ENCODE measurements at places on chromosomes 2 and 18.

GRCh38 chr2:113283704-113284284, 5.1 kb upstream of the PAX8 start:
- peak; percentile 98 for ATAC-seq

DNA sequence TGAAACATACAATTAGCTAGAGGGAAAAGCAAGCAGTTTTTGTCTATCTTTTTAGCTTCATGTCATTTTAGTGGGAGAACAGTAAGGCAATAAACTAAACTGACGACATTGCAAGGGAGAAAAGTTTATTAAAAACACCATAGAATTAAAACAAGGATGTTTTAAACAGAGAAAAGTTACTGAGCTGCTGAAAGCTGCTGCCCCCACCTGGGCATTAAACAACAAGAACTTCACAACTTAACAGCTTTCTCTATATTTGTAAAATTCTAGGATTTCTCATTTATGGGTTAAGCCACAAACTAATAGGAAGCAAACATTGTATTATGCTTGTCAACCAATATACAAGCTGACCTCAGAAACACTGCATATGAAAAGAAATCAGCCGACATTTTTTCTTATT, 289.2 kb downstream of the ERBB4 start:
- no peak for ATAC-seq

- no peak for ATAC-seq
Measured at GRCh38 chr2:233837694-233838229, 16.6 kb downstream of the HJURP start.

GRCh38 chr2:234447963-234448362, 48.9 kb downstream of the ARL4C start:
- ATAC-seq, result no peak

DNA sequence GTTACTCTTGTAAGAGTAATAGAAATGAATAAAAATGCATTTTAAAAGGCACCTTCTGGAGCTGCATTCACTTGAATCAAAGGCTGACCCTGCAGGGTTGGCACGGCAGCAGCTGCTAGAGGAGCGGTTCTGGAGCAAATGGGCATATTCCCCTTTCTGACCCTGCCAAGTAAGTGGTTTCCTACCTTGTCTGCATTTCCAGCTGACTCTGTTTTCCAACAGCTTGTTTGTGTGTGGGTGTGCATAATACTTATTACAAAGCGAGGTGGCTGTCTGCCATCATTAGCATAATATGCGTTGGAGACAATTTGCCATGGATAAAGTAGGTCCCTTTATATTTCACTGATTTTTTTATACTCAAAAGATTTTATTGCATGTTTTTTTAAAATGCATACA, 21.3 kb upstream of the TTN start:
- no peak for ATAC-seq

- ATAC-seq, result no peak
Measured at GRCh38 chr18:79629249-79629558, 50.4 kb upstream of the CTDP1 start.

- no peak for ATAC-seq
Measured at GRCh38 chr2:68366083-68366560, 1.0 kb downstream of the PLEK start.

- no peak for ATAC-seq
Measured at GRCh38 chr2:112836163-112836560, 417 bp downstream of the IL1B start.

- no peak for ATAC-seq
Measured at GRCh38 chr2:103138123-103138901, 376.5 kb downstream of the TMEM182 start.

GRCh38 chr2:224952936-224953657, 89.2 kb downstream of the DOCK10 start:
- ATAC-seq, result no peak

DNA sequence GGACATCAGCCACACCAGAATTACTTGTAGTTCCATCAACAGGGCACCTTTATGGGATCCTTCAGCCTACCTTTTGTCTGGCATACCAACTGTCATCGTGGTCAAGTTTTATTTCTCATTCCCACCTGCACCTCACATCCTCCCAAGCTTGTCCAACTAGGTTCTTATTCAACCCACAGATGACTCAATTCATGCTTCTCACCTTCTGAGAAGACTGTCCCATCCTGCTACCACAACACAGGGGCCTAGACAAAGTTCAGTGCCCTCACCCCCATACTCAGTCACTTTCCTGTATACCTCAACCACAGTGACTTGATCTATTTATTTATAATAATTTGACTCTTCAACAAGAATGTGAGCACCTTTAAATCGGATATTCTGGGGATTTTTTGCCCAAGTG, 114.4 kb upstream of the ACVR1C start:
- ATAC-seq, result no peak

DNA sequence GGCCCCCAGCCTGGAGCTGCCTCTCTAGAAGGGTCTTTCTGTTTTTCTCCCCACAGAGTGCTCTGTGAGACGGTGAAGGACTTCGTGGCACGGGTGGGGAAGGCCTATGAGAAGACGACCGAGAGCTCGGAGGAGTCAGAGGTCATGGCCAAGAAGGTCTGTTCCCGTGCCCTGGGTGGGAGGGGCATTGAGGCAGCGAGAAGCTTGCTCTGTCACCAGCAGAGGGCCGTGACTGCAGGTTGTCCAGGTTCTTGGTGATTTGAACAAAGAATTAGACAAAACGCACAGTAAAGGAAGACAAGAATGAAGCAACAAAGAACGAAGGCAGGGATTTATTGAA, 93.9 kb downstream of the DGKD start:
- ATAC-seq, result no peak

DNA sequence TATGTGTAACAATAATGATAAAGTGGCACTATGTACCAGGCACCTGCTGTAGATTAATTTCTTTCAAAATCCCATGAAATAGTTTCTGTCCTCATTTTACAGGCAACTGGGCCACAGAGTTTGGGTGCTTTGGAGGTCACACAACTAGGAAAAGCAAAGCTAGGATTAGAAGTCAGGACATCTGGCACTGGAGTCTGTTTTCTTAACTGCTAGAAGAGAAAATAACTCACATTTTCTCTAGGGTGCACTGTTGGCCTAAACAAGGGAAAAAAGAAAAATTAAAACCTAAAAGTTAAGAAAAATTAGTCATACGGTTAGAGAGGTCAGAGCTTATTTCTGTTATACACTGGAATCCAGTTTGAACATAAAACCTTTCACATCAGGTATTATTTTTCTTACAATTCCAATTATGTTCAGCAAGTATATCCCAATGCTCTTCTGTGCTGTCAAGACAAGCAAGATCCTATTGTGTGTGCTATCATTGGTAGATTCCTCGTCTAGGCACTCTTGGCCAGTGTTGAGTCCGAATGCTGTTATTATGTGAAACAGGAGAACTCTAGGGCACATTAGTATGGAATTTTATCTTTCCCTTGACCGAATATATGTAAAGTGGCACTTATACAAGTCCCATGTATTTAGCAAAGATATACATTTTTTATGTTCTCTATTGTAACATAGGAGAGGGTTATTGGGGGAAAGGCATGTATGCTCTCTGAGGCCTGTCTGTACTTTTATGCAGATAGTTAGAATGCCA, 1.5 kb upstream of the OSGEPL1 start:
- 0 out of 3 replicates have a peak, but pooled peaks have one; percentile 4 for ATAC-seq

- no peak for ATAC-seq
Measured at GRCh38 chr18:48543228-48543627, 4.4 kb downstream of the CTIF start.

DNA sequence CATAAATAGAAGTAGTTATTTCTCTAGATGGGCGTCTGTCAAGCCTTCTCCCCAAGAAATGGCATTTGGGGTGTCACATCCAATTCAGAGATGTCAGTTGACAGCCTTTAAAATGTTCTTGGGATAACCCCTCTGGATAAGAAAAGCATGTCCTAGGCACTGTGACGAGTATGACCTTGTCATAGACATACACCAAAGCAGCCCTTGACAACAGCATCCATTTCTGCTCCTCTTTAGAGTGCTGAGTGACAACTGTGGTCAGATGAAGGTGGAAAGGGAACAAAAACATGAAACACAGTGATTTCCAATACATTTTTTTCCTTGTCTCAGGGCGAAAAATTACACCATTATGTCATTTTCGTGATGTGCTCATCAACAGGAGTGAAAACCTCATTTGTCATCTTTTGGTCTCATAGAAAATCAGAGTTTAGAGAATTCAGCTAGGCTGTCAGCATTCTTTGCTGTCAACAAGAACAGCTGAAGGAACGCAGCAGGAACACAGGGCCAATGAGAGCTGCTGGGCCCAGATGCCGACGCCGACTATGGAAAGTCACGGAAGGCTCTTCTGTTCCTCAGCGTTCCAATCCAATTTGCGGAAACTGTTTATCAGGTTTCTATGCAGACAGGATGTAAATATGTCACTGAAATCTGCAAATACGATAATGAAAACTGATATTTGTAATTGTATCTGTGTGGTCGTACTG, 193.2 kb downstream of the ICOS start:
- no peak for ATAC-seq

Data from SK-N-SH treated with all-trans-retinoic acid at 6 μM for 48 hours (cell line).